Activated CD4-positive, alpha-beta T cell treated with anti-CD3 and anti-CD28 coated beads, Interleukin-2, amount 10 ng/mL, durations not matched to agents 24 days and 14 days (primary cell): ENCODE measurements at places on chromosomes 1 and 21. TPM values are rescaled to one million over a fixed set of nuclear protein-coding genes. Genes with fewer than 3 reads are reported as not detected.

Gene NFYC
- 66.5 and 73.2 TPM in 2 replicates for total RNA-seq

Gene C1orf87
- not detected in 2 replicates for total RNA-seq

Gene CA6
- 1.0 and 1.3 TPM in 2 replicates for total RNA-seq

Gene CPTP
- 11.5 and 12.3 TPM in 2 replicates for total RNA-seq

Gene HMGN1
- 321 and 339 TPM in 2 replicates for total RNA-seq

Gene ODF2L
- total RNA-seq, result 16.0 and 23.3 TPM in 2 replicates

Gene CRYAA
- total RNA-seq, result not detected in 2 replicates

Gene GJA9
- not detected in 2 replicates for total RNA-seq

Gene HES2
- 0.19 and 0.26 TPM in 2 replicates for total RNA-seq

Gene LCE1E
- not detected in 2 replicates for total RNA-seq

Gene SAMD11
- not detected in 2 replicates for total RNA-seq

Gene DMBX1
- 0.07 TPM in 1 of 2 replicates, not detected in the other for total RNA-seq

Gene ADGRL2
- 0.05 and 0.17 TPM in 2 replicates for total RNA-seq

Gene PLA2G2D
- not detected in 2 replicates for total RNA-seq

Gene PLA2G4A
- 0.28 and 0.44 TPM in 2 replicates for total RNA-seq

Gene GNG12
- total RNA-seq, result 0.05 TPM in 2 replicates
